NCI-H510A treated with DMSO at 0.1 percent for 48 hours (cell line): ENCODE measurements at places on chromosomes 2 and 18.

DNA sequence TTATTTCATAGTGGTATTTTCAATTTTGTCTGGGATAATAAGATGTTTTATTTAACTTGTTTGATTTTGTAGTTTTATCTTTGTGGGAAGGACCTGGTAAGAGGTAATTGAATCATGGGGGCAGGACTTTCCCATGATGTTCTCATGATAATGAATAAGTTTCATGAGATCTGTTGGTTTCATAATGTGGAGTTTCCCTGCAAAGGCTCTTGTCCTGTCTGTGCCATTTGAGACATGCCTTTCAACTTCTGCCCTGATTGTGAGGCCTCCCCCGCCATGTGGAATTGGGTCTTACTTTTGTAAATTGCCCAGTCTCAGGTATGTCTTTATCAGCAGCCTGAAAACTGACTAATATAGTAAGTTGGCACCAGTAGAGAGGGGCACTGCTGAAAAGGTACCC lies 77.8 kb upstream of the ARHGAP15 start:
- no peak for DNase-seq

DNA sequence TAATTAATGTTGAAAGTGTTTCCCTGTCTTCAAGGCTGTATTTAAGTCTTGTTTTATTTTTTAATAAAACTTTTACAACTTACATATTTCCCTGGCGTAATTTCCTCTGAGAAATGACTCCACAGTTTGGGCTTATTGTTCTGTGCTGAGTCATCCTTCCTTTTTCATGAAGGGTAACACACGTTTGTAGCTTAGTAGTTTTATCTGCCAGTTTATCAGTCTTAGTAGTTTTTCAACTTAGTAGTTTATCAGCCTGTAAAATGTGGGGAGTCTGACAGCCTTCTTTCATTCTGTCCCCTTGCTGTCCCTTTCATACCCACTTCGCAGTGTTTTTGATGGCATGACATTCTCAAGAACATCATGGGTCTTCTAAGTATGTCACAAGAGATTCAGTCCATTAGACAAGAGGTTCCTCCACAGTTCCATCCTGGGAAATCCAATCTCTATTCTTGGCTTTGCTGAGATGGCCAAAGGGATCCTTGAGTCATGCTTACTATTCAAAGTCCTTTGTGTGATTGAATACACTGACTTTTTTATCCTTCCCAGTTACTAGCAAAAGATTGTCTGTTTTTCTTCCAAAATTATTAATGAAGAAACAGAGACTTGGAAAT lies 60.0 kb upstream of the SGPP2 start:
- DNase-seq, result no peak

DNA sequence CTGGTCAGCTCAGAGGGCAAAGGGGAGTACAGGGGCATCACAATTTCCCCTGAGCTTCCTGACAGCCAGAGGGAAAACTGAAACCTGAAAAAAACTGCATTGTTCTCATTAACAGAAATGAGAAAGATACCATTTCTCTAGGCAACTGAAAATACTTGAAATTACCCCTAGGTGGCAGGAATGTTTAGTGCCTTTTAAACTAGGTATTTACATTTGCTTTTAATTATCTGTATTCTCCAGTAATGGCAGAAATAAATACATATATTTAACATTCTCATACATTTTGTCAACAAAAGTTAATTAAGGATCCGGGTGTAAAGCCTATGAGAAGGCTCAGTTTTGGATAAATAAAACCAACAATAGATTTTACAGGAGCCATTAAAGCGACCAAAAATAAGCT lies 34.5 kb downstream of the RPL31 start:
- DNase-seq, result no peak

- DNase-seq, result peak; percentile 97
Observed at GRCh38 chr18:74183130-74183529, 34.8 kb downstream of the TIMM21 start.

- peak; percentile 52 for DNase-seq
Observed at GRCh38 chr2:8679827-8680731, 1.8 kb upstream of the ID2 start.

DNA sequence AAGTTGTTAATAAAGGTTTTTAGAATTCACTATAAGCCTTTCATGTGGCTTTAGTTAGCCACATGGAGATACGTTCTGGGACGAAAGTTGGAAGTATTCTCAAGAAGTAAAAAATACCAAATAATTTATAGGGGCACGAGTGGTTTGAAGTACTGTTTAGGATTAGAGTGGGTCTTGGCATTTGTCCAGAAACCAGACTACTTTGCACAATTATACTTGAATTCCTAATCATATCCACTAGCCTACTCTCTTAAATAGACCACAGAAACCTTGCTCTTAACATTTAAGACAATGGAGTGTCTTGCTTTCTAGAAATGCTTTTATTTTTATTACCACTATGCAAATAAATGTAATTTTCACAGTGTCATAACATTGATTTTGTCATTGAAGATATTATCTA lies 44.6 kb downstream of the UBE2E3 start:
- DNase-seq, result peak; percentile 27

DNA sequence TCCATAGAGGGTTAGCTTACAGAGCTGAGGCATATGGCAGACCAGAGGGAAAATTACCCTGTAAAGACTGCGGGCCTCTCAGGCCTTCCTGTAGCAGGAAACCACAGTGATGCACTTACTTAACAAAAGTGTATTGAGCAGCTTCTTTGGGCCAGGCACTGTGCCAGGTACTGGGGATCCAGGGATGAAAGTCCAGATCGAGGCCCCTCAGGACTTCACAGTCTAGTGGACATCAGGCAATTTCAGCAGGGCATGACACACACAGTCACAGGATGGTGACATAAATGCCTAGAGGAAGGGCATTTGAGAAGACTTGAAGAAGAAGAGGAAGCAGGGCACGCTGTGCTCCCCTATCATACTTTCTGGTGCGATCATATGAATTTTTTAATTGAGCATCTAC lies 71.7 kb downstream of the MARCO start:
- DNase-seq, result no peak

DNA sequence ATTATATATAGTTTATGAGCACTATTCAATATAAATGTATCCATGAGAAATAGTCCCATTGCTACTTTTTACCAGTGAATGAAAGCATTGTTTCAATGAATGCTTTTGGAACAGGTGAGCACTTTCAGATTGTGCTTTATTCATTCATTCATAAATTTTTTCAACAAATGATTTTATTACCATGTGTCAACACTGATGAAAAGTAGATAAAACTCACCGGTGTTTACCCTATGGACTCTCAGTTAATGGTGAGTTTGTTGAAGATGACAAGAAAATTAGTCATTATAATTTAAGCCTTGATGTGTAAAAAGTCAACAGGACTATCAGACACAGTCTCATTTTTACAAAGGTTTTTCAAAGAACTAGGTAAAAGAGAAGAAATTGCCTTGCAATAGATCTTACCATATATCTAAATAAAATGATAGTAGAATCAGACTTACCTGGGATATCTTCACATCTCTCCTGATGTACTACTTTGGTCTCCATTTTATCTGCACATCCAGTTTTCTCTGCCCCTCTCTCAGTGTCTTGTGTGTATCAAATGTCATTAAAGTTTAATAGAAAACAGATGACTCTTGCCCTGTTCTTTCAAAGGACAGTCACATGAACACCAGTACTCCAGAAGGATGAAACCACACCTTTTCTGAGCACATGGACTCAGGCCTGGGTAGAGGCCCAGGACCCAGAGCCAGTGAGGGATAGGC lies 325.3 kb upstream of the RND3 start:
- no peak for DNase-seq

GRCh38 chr2:219131327-219131726 lies 29.3 kb downstream of the NHEJ1 start:
- DNase-seq, result no peak

DNA sequence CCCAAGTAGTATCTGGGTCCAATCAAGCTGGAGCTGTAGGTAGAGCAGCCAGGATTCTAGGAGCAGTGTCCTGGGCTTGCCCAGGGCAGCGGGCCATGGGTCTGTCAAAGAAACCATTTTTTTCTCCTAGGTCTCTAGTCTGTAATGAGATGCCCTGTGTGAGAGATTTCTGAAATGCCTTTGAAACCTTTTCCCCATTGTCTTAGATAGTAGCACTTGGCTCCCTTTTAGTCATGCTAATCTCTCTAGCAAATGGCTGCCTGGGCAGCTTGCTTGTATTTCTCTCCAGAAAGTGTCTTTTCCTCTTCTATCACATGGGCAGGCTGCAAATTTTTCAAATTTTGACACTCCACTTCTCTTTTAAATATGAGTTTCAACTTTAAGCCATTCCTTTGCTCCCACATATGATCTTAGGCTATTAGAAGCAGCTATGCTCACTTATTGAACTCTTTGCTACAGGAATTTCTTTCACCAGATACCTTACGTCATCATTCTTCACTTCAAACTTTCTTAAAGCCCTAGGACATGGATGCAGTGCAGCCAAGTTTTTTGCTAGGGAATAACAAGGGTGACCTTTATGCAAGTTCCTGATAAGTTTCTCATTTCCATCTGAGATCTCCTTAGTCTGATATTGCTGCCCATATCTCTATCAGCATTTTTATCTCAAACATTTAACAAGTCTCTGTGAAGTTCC lies 890.2 kb upstream of the VRK2 start:
- DNase-seq, result no peak

GRCh38 chr2:230321031-230321430 lies 6.0 kb upstream of the SP140L start:
- no peak for DNase-seq

GRCh38 chr2:30139131-30139870 lies 7.5 kb upstream of the YPEL5 start:
- no peak for DNase-seq
